ENCODE measurements at places on chromosomes 1 and 21. TPM values are rescaled to one million over a fixed set of nuclear protein-coding genes. Genes with fewer than 3 reads are reported as not detected.

The FABP3 gene
- 0.49 TPM for total RNA-seq

DNA sequence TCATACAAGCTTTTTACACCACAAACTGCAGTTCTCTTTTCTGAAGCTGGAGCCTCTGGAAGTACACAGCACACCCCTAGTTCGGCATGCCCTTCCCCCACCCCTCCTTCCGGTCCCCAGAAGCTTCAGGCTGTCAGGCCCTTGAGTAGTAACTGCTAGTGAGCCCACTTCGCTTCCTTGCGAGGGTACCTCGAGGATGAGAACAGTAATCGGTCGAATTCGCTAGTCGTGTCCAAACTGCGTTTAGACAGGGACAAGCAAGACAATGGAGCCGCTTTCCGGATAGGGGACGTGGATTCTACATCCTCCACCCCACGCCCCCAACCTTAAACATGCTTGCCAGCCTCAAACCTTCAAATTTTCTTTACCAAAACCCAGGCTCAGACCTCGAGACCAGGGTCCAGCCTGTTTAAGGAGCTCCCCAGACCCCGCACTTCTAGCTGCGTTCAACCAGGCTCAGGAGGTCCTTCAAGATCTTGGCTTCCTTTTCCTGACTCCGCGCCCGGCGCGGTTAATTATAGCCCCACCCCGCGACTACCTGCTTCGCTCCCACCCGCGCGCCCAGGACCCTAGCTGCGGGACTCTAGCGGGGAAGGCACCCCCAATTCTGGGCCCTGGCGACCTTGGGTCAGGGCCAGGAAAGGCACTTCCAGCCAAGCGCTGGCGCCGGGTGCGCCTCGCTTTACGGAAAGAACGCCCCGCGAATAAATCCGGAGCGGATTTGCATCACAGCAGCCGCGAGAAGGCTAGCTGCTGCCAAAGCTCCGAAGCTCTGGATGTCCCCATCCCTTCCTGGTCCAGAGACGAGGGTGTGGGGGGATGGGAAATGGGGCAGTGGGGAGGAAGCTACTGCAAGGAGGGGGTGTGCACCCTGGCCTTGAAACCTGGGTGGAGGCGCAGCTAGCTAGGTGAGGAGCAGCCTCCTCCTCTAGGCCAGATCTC lies 8.1 kb upstream of the TSPAN1 start:
- H3K36me3 ChIP-seq = no peaks in the 10 kb centered on the region
- DNase-seq = no peak
- no peaks in the 10 kb centered on the region for H3K4me1 ChIP-seq
- H3K4me3 ChIP-seq = no peak overlapping the region

DNA sequence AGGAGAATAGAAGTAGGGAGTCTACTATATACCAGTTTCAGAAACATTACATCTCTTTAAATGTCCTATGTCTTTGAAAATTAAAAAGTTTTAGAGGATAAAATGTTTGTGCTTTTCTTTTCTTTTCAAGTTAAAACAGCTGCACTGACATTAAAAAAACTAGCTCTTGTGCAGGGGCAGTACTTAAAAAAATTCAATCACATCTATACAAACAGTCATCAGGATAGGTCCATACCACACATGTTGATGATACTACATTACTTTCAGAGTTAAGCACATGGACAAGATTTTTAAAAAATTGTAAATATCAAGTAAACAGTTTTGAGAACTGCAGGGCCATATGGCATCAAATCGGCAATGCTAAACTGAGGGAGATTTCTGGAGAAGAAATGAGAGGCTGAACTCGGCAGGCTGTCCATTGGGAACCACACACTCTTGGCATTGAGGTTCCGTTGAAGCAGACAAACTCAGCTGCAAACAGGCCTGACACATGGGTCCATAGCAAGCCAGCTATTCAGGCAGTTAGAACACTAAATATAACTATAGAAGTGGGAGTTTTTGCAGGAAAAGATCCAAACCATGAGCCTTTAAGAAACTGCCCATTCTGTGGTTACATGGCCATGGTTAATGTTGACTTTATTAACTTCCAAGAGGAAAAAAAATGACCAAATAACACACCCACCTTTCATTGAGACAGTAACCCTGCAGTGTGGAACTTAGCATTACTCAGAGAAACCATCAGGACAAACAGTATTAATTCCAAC lies 84.5 kb upstream of the BCL10 start:
- DNase-seq = no peak
- peaks cover 46% of the 10 kb centered on the region for H3K4me1 ChIP-seq
- 0 out of 2 replicates have a peak, but pooled peaks cover 3% of the 10 kb centered on the region for H3K36me3 ChIP-seq
- H3K27ac ChIP-seq = peak overlapping the region; percentile 76

DNA sequence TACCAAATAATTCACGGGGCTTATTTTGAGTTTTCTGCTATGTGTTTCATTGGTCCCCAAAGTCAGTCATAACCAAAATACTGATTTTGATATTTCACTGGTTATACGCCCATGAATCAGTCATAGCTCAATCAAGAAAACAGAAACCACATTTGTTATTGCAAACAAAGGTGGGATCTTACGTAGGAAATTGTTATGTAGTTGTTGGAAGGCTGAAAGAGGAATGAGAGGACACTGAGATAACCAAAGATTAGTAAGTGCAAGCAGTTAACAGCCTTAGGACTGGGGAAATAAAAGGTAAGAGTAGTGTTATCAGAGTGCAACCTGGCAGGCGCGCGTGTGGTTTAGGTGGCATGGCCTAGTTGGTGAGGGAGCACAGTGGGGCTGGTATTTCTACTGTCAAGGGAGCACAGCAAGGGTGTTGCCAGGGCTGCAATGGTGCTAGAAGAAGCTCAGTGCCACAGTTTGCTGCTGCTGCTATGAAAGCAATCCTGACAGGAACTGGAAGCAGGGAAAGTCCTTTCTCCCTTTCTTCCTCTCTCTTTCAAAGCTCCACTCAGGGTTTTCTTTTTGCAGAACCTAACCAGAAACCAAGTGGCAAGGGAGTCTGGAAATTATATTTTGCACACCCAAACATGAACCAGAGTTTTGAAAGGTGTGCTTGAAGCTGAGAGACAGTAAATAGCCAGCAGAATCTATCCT lies 33.7 kb downstream of the RTCA start:
- no peaks in the 10 kb centered on the region for H3K27me3 ChIP-seq
- no peaks in the 10 kb centered on the region for H3K36me3 ChIP-seq
- no peak overlapping the region for H3K27ac ChIP-seq
- H3K4me3 ChIP-seq = no peak overlapping the region
- no peak for DNase-seq

DNA sequence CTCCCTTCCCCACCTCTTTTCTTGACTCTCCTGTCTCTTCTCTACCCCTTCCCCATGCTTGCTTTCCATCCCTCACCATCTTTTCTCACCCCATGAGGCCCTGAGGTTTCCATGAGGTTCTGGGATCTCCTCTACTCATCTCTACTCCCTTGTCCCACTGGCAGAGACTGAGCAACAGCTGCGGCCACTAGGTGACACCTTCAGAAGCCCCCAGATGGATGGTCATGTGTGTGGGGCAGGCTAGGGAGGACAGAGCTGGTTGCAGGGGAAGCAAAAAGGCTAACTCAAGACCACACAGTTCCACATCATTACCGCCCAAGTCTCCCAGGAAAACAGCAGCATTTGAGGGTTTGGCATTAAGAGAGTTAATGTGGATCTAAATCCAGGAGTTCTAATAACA lies 45.0 kb downstream of the LRRN2 start:
- H3K4me3 ChIP-seq = no peak overlapping the region
- H3K27ac ChIP-seq = no peak overlapping the region
- H3K27me3 ChIP-seq = no peaks in the 10 kb centered on the region
- H3K4me1 ChIP-seq = no peaks in the 10 kb centered on the region
- H3K36me3 ChIP-seq = no peaks in the 10 kb centered on the region
- no peak for DNase-seq

DNA sequence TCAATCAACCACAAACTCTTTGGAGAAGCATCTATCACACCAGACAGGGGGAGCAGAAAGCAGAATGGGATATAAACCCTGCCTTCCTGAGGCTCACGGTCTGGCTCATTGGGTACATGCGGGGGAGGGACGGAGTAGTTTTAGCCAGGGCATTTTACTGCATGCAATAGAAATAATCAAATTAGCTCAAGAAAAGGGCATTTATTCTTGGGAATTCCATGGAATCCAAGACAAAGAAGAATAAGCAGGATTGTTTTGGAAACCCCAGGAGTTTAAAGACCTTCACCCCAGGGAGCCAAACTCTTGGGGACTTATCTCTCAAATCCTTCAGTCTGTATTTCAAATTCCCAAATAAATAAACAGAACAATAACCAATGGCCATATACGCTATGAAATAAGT lies 5.2 kb upstream of the KAZN start:
- peaks cover 17% of the 10 kb centered on the region for H3K27me3 ChIP-seq
- DNase-seq = no peak
- H3K27ac ChIP-seq = no peak overlapping the region

Data from Panc1 (cell line).